ENCODE measurements at places on chromosomes 5 and 9. TPM values are rescaled to one million over a fixed set of nuclear protein-coding genes. Genes with fewer than 3 reads are reported as not detected.

DNA sequence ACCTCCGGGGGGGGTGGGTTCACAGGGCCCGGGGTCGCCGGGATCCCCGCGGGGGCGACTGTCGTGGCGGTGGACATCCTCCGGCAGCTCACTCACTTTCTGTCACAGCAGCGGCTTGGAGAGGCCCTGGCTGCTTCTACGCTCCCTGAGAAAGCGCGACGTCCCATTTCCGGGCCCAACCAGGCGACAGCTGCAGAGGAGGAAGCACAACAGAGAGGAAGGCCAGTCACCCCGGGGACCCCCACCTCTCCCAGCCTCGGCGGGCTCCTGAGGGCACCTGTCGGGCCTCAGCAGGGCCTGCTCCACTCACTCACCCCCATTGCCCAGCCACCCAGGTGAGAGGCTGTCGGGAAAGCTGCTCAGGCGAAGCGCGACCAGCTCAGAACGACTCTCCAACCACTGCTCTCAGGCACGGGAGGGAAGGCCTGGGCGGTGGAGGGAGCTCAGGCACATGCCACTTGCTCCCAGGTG, 14.4 kb downstream of the BRD3 start:
- H3K27me3 ChIP-seq, result no peaks in the 10 kb centered on the region
- DNase-seq, result no peak
- no peak overlapping the region for H3K4me3 ChIP-seq
- no peak overlapping the region for H3K27ac ChIP-seq
- no peaks in the 10 kb centered on the region for H3K4me1 ChIP-seq

The LCN15 gene
- not detected for total RNA-seq

GRCh38 chr5:56270058-56270457, 36.9 kb upstream of the ANKRD55 start:
- no peak overlapping the region for H3K27ac ChIP-seq
- no peaks in the 10 kb centered on the region for H3K36me3 ChIP-seq
- H3K4me3 ChIP-seq, result no peak overlapping the region
- peaks cover 4% of the 10 kb centered on the region for H3K4me1 ChIP-seq
- H3K27me3 ChIP-seq, result no peaks in the 10 kb centered on the region

DNA sequence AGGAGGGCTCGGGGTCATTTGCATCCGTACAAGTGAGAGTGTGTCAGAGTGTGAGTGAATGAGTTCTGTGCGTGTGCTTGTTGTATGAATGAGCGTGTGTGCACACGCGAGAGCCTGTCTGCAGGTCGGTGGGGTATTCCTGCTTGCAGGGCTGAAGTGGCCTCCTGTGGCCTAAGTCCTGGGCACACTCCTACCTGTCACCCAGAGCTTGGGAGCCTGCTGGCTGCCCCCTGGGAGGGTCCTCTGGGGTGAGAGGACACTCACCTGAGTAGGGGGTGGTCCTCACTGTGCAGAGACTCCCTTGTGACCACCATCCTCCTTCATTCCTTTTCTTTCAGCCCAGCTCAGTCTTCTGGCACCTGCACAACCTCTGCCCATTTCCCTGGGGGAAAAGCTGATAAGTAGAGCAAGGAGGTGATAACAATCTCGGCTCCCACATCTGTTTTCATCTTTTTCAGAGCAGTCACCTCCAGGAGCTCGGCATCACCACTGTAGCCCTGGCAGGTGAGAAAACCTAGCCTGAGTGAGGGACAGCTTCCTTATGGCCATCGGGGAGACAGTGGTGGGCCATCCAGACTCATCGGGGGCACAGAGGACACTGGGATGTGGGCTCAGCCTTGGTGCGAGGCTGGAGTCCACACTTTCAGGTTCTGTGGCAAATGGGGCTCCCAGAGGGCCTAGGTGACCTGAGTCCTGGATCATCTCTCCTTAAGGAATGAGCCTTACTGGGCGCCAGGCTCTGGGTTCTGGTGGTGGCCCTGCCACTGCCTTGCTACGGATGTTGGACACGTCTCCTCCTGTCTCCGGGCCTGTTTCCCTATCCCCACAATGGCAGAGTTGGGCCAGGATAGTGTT, 38.7 kb upstream of the SYNPO start:
- no peaks in the 10 kb centered on the region for H3K4me1 ChIP-seq
- no peaks in the 10 kb centered on the region for H3K36me3 ChIP-seq
- peaks cover 26% of the 10 kb centered on the region for H3K27me3 ChIP-seq

DNA sequence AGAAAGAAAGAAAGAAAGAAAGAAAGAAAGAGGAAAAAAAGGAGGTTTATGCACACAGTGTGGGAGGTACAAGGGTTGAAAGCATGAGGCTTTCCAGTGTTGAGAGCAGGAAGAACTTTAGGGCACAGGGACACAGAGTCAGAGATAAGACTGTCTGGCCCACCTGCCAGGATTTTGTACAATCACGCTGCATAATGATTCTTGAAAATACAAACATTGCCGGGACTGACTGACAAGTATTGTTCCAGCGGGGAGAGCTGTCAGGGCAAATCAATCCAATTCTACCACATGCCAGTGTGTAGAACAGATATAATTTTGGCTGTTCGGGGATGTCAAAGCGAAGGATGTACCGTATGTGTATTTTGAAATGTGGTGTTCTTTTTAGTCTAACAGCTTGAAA, 254.7 kb downstream of the NTRK2 start:
- no peaks in the 10 kb centered on the region for H3K27me3 ChIP-seq
- H3K4me3 ChIP-seq, result no peak overlapping the region
- H3K27ac ChIP-seq, result no peak overlapping the region
- H3K4me1 ChIP-seq, result no peaks in the 10 kb centered on the region
- DNase-seq, result no peak

DNA sequence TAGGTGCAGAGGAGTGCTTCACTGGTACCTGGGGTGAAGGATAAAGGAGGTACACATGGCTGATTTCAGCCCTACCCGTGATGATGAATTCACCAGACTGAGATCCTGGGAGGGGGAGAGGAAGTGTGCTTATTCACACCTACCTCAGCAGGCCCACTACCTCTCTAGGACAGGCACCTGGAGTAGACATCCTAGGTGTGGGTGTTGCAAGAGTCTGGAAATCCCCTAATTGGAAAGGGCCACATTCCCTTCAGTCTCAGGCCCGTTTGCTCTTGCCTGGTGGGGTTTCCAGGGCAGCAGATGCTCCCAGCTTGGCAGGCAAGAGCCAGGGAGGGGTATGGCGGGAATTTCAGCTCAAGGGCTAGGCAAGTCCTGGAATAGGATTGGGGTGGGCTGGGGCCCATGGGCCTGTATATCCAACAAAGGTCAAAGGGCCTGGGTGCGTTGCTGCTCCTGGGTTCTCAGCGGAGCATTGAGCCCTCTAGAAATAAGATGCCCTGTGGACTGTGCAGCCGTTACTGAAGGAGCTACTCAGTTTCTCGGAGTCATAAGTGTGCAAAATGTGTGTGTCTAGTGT, 5.8 kb upstream of the CCL21 start:
- peaks cover 15% of the 10 kb centered on the region for H3K27me3 ChIP-seq
- no peak overlapping the region for H3K27ac ChIP-seq
- no peak overlapping the region for H3K4me3 ChIP-seq
- H3K4me1 ChIP-seq, result no peaks in the 10 kb centered on the region
- no peaks in the 10 kb centered on the region for H3K36me3 ChIP-seq

The SLCO6A1 gene
- total RNA-seq, result not detected

DNA sequence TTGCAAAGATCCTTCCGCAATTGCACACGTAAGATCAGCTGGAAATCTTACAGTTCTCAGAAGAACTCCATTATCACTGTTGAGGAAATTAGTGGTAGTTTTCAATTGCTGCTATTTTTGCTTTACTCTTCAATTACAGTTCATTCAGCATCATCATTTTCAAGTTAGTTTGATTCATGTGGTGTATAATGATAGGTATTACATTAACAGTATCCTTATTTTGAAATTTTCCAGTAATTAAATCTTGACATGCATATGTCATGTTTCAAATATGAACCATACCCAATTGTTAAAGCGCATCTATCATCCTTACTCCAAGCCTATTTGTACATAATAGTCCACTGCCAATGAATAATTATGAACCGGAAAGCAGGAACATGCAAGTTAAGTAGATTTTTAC, 60.3 kb downstream of the NR6A1 start:
- H3K27ac ChIP-seq, result no peak overlapping the region
- peaks cover 5% of the 10 kb centered on the region for H3K27me3 ChIP-seq
- no peaks in the 10 kb centered on the region for H3K4me1 ChIP-seq
- DNase-seq, result no peak

GRCh38 chr5:139915266-139915665, 119.7 kb downstream of the PSD2 start:
- no peaks in the 10 kb centered on the region for H3K4me1 ChIP-seq
- H3K36me3 ChIP-seq, result no peaks in the 10 kb centered on the region
- no peak overlapping the region for H3K4me3 ChIP-seq
- H3K27me3 ChIP-seq, result peaks cover 18% of the 10 kb centered on the region
- no peak for DNase-seq

- peaks cover 3% of the 10 kb centered on the region for H3K36me3 ChIP-seq
- H3K27ac ChIP-seq, result no peak overlapping the region
- no peaks in the 10 kb centered on the region for H3K4me1 ChIP-seq
Measured at GRCh38 chr5:134975078-134975715, 7.5 kb downstream of the CATSPER3 start.

DNA sequence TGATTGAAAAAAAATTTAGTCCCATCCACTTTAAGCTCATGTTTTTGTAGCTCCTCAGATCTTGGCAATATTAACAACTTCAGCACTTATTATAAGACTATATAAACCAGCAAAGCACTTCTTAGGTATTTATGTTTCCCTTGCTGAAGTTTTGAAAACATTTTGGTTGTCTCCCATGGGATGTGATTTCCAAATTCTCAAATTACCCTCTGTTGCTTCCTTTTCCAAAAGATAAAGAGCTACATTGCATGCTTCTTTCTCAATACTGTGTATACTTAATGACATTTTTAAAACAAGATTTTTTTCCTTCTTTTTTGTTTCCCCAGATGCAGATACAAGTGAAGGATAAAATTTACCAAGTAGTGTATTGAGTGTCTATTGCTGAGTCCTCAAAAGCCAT, 567.1 kb downstream of the CSNK1G3 start:
- H3K27me3 ChIP-seq, result no peaks in the 10 kb centered on the region
- no peak overlapping the region for H3K27ac ChIP-seq
- H3K4me3 ChIP-seq, result no peak overlapping the region
- no peaks in the 10 kb centered on the region for H3K36me3 ChIP-seq

DNA sequence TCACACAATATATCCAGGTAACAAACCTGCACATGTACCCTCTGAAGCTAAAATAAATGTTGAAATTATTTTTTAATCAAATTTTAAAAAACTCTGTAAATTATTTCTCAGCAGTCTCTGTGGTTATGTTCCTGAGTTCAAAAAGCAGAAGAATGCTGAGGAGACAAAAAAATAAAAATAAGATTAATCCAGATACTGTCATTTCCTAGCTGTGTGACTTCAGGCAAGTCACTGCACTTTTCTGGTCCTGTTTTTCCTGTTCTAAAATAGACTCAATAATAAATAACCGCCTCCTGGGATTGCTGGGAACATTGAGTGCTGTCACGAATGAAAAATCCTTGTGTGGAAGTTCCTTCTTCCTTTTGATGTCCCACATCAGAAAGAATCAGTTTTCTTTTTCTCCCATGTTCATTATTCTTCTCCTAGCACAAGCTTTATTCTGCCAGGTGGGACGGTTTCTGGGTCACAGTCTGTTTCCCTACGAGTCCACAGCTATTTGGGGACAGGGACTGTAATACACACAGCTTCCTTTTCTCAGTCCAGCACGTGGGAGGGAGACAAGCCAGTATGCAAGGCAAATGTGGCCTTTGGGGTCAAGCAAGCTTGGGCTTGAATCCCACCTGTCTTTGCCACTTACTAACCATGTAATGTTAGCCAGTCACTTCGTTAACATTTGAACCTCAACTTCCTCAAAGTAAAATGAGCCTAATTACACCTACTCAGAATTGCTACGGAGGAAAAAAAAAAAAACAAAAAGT, 156.9 kb downstream of the TRIM32 start:
- DNase-seq, result no peak
- no peaks in the 10 kb centered on the region for H3K27me3 ChIP-seq
- H3K27ac ChIP-seq, result no peak overlapping the region
- H3K4me3 ChIP-seq, result no peak overlapping the region

DNA sequence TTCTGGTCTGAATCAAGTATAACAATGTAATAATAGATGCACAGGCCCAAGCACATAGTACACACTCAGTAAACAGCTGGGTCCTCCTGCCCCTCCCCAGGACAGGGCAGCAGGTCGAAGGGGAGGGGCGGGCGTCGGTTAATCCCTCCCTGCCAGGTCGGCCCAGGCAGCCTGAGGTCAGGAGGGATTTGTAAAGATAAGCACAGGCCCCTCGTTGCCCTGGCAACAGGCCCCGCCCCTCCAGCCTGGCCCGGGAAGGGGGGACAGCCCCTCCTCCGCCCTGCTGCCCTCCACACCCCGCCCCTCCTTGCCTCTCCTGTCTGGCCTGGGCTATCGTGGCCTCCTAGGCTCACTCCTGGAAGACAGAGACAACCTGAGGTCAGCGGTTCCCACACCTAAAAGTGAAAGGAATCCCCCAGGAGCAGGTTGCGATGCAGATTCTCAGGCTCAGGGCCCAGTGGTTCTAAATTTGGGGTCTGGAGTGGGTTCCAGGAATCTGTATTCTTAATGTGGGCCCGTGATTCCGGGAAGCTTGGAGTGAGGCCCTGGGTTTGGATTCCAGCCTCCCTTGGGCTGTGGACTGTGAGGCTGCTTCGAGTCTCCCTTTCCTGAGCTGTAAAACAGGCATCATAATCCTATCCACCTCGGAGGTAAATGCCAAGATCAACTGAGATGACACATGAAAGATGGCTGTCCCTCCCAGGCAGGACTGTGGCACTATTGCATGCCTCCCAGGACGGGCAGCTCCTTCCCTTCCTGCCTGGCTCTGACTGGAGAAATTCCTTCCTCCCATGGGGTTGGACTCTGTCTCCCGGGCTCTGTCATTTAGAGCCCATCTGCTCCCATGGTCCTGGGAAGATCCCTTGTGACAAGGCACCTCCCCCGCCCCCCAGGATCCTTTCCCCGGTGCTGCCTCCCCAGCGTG, 4.4 kb downstream of the CRB2 start:
- H3K36me3 ChIP-seq, result no peaks in the 10 kb centered on the region
- H3K27ac ChIP-seq, result no peak overlapping the region
- peaks cover 3% of the 10 kb centered on the region for H3K4me1 ChIP-seq
- H3K4me3 ChIP-seq, result no peak overlapping the region
- no peak for DNase-seq

The KLF9 gene
- 91.7 TPM for total RNA-seq

The SIT1 gene
- 34.9 TPM for total RNA-seq

The DMRTA1 gene
- total RNA-seq, result not detected

- H3K36me3 ChIP-seq, result no peaks in the 10 kb centered on the region
- H3K27me3 ChIP-seq, result peaks cover 2% of the 10 kb centered on the region
- no peaks in the 10 kb centered on the region for H3K4me1 ChIP-seq
- no peak for DNase-seq
Measured at GRCh38 chr5:135135530-135136226, 101.7 kb upstream of the PITX1 start.

The EPB41L4B gene
- 0.16 TPM for total RNA-seq

GRCh38 chr9:18545636-18546360, 71.8 kb downstream of the ADAMTSL1 start:
- H3K4me1 ChIP-seq, result no peaks in the 10 kb centered on the region
- DNase-seq, result no peak
- H3K36me3 ChIP-seq, result no peaks in the 10 kb centered on the region
- H3K27me3 ChIP-seq, result no peaks in the 10 kb centered on the region

- no peak overlapping the region for H3K4me3 ChIP-seq
- H3K4me1 ChIP-seq, result no peaks in the 10 kb centered on the region
- no peaks in the 10 kb centered on the region for H3K36me3 ChIP-seq
- H3K27ac ChIP-seq, result no peak overlapping the region
- H3K27me3 ChIP-seq, result peaks cover 2% of the 10 kb centered on the region
Measured at GRCh38 chr5:137287569-137287968, 211.6 kb downstream of the SPOCK1 start.

GRCh38 chr9:128124873-128125579, 2.5 kb downstream of the PTGES2 start:
- no peaks in the 10 kb centered on the region for H3K27me3 ChIP-seq
- no peak for DNase-seq
- H3K4me1 ChIP-seq, result peaks cover 41% of the 10 kb centered on the region
- peaks cover 12% of the 10 kb centered on the region for H3K36me3 ChIP-seq

Measured in T-cell (primary cell).